Activated CD4-positive, alpha-beta T cell treated with anti-CD3 and anti-CD28 coated beads, Interleukin-2, amount 50 U/mL, for 16 hours (primary cell): ENCODE measurements at places on chromosomes 7 and 10.

DNA sequence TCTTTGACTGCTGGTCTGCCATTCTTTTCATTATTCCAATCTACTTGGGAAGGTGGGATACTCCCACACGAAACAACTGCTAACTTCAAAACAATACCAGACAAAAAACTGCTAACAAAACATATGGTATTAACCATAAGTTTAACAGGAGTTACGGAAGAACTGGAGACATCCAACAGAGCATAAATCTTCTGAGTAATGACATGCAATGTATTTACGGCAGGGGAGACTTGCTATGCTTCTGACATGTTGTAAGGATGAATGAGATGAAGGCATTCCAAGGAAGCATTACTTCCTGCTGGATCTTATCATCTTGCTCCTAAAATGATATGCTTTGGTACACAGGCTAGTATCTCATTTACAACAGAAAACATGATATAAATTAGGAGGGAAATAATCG lies 85.8 kb downstream of the ZNF92 start:
- DNase-seq, result no peak

DNA sequence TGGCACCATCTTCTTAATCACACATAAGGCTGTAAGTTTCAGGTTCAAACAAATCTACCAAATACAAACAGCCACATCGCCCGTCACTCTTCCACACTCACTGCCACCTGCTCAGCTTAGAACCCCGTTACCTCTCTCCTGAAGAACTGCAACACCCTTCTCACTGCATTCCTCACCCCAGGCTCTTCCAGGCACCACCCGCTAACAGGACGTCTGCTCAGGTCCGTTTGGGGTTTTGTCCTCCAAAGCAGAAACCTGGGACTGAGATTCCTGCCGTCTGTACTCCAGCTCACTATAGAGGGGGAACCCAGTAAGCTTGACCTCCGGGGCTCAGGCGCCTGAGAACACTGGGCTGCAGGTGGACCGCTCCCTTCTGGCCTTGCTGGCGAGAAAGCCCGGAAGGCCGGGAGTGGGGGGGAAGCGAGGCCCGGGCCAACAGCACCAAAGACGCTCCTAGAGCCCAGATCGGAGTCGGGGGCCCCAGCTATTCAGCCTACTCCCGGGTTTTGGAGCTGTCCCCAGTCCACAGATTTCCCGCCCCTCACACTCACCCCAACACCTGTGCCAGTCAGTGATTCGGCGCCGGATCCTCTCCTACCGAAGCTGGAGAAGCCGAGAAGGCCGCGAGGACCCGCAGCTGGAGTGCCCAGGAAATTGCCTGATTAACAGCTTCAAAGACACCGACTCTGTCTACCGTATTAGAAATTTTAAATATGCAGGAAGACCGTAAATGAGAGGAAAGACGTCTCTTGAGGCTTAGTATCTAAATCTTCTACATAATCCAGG lies at the start of gene AP3M1:
Gene AP3M1 (minus strand): TSS at position 625 of the 786 bp plus-strand sequence. CDS start 12,449 bp downstream, outside the sequence.
- no peak for DNase-seq

DNA sequence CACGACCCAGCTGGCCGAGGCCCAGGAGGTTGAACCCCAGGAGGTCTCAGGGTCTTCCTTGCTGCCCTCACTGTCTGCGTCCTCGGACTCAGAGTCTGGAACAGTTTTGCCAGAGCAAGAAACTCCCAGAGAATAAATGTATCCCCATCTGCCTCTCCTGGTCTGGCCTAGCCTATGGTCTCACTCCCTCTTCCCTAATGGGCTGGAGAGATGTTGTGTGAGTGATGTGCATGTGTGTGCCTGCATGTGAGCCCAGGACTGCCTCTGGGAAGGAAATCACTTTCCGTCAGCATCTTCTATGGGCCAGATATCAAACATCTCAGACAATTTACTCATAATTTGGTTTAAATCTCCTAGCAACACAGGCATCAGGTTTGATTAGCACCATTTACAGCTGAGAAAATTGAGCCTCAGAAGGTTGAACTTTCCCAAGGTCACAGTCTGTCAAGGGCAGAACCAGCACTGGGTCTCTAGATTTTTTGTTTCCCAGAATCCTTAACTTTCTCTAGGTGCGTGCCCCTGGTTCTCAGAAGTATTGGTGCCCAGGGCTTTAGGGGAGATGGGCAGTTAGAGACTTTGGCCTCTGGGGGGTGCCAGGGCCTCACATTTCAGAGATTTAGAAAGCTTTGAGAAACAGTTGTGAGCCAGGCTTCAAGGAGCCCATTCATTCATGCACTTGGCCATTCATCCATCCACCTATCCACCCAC lies 4.9 kb downstream of the TMEM270 start:
- peak; percentile 28 for DNase-seq

DNA sequence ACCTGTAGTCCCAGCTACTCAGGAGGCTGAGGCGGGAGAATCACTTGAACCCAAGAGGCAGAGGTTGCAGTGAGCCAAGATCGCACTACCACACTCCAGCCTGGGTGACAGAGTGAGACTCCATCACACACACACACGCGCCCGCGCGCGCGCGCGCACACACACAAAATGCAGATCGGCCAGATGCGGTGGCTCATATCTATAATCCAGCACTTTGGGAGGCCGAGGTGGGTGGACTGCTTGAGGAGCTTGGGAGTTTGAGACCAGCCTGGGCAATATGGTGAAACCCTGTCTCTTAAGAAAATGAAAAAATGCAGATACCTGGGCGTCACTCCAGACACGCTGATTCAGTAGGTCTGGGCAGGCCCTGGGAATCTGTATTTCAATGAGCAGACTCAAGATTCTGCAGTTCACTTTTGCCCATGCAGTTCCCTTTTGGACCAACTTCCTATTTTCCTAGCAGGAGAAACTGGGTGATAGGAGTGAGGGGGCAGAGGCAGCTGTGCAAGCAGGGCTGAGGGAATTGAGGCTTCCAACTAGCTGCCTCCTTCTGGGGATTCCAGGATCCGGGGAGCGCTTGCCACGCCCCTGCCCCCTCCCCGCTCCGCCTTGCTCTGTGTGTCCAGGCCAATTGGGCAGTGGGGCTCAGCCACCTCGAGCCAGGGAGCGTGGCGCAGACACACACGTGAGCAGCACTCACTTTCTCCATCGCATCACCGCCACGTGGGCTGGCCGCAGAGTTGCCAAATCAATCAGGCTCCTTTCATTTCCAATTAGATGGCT lies 173.6 kb downstream of the SH3PXD2A start:
- no peak for DNase-seq

DNA sequence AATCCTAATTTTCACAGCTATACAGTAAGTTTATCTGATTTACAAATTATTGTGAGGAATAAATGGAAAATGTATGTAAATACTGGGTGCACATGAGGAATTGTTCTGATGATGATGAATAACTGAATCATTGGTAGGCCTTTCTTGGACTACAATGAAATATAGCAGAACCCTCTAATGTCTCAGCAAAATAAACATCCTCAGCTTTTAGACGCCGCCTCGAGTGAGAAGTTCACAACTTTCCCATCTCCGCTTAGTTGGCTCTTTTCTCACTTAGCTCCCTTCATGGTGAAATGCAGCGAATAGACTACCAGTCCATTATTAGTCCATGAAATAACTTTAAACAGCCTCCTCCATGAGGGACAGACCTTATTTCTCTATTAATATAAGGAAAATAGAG lies 182.3 kb downstream of the BICC1 start:
- no peak for DNase-seq

GRCh38 chr7:34406848-34407530 lies 251.0 kb upstream of the NPSR1 start:
- DNase-seq, result no peak

- no peak for DNase-seq
Observed at GRCh38 chr7:132590162-132590561, 13.9 kb upstream of the PLXNA4 start.

DNA sequence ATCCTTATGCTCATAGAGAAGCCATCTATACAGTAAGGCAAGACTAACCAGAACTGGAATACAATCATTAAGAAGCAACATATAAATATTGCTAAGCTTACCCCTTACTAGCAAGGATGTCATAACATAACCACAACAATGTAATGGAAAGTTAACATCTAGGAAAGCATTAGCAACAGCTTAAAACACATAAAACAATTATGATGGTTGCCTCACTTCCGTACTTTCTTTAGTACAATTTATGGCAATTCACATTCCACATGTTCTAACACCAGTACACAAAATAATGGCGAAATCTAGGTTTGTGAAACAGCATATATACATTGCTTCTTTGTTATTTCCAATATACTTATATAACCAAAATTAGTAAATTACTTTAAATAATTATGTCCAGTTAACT lies 195.0 kb downstream of the AHR start:
- no peak for DNase-seq

DNA sequence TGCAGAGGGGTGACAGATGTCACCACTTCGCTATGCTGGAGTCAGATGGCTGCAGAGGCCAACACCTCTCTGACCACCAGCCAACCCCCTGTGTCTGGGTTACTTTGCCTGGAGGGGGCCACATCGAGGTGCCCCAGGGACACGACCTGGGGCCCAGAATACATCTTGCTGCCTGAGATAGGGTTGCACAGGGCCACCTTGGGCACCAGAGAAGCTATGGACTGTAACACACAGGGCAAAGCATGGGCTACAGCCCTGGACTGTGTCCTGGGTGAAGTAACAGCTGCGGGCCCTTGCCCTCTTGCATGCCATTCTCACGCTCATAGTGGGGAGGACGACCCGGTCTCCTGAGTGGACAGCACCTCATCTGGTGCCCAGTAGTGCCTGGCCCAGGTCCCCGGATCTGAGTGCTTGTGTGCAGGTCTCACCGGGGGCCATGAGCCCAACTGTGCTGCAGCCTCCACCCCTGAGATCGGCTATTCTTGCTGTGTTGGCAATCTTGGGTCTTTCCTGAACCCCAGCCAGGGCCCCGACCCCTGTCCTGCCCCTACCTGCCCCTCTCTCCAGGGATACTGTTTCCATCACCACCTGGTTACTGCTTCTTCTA lies 115.2 kb upstream of the GDF10 start:
- DNase-seq, result no peak

GRCh38 chr10:63586043-63586442 lies 64.8 kb downstream of the REEP3 start:
- no peak for DNase-seq

- no peak for DNase-seq
Observed at GRCh38 chr10:105973360-105973759, 1191.1 kb downstream of the SORCS1 start.
